Foreskin keratinocyte (primary cell): ENCODE measurements at places on chromosomes 3 and 15. TPM values are rescaled to one million over a fixed set of nuclear protein-coding genes. Genes with fewer than 3 reads are reported as not detected.
A peak's percentile ranks its signal among the peaks of the same experiment; 100 is the strongest.

DNA sequence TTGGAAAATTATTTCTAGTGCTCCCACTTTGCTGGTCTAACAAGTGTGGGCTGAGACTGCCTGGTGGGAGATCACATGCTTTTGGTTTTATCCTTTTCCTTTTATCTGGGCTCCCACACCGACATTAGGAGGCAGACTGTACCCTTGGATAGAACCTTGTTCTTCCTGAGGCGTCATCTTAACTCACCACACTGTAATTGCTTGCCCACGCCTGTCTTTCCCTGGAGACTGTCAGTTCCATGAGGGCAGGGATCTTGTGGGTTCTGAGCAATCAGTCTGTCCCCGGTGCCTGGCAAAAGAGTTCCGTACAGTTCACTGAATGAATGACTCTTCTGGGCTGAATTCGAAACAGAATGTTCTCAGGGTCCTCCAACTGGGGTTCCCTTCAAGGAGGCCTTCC lies 124.6 kb upstream of the ABHD17C start:
- peak; percentile 25 for DNase-seq

DNA sequence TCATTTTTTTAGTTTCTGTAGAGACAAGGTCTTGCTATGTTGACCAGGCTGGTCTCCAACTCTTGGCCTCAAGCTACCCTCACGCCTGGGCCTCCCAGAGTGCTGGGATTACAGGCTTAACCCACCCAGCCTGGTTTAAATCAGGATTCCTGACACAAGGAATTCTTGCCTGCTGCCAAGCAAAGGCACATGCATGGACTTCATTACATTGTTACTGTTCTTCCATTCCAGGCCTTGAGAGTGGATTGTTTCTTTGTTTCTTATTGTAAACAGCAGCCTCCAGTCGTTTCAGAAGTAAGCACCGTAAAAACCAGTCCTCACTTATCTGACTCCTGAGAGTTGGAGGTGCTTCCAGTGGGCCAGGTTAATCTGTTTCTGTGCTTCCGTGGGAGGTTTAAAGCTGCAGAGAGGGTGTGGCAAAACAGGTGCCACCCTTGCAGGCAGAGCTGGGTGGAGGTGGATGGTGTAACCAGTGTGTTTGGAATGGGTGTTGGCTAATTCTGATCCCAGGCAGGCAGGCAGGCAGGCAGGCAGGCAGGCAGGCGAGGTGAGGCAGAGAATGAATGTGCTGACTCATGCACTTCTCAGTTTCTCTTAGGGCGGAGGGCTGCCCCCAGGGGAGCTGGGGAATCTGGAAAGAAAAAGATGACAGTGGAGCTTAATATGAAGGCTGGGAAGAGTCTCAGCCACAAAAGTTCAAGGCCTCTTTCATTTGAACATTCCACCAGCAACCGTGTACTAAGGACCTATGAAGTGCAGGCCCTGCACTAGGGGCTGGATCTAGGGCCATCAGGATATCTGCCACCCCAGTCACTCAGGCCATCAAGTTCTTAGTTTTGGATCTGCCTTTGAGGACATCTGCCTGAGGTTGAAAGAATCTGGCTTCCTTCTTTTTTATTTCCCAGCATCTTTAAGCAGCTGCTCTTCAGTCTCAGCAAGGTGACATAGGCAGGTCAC lies 37.0 kb upstream of the CDCP1 start:
- peak; percentile 93 for DNase-seq

- DNase-seq = peak; percentile 14
Measured at GRCh38 chr3:144466114-144466513, 494.5 kb downstream of the DIPK2A start.

DNA sequence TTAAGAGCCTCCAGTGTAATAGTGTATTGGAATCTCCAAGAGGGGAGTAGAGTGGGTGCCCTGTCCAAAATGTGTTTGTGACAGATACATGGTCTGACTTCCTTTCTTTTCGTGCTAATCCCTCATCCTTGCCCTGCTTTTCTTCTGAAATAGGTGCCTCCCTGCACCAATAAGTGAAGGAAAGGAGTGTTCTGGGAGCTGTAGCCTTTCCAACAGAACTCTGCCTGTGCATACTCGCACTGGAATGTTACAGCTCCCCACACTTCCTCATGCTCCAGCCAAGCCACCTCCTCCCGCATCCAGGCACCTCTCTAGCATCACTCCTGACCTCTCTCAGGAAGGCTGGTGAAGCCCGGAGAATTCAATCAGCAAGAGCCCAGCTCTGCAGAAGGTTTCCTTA lies 478.0 kb downstream of the GABRG3 start:
- peak; percentile 74 for DNase-seq

DNA sequence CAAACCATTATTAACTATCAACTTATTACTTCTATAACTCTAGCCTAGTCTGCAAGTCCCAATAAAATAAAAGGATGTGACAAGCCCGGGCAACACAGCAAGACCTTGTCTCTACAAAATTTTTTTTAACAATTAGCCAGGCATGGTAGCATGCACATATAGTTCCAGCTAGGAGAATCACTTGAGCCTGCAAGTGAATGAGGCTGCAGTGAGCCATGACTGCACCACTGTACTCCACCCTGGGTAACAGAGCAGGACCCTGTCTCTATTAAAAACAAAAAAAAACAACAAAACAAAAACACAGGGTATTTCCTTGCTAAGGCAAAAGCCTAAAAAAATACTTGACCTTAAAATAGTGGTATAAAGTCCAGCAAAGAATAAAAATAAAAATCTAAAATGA lies 31.4 kb downstream of the ANKRD28 start:
- DNase-seq = no peak

- no peak for DNase-seq
Measured at GRCh38 chr3:6448011-6448410, 412.9 kb upstream of the GRM7 start.

DNA sequence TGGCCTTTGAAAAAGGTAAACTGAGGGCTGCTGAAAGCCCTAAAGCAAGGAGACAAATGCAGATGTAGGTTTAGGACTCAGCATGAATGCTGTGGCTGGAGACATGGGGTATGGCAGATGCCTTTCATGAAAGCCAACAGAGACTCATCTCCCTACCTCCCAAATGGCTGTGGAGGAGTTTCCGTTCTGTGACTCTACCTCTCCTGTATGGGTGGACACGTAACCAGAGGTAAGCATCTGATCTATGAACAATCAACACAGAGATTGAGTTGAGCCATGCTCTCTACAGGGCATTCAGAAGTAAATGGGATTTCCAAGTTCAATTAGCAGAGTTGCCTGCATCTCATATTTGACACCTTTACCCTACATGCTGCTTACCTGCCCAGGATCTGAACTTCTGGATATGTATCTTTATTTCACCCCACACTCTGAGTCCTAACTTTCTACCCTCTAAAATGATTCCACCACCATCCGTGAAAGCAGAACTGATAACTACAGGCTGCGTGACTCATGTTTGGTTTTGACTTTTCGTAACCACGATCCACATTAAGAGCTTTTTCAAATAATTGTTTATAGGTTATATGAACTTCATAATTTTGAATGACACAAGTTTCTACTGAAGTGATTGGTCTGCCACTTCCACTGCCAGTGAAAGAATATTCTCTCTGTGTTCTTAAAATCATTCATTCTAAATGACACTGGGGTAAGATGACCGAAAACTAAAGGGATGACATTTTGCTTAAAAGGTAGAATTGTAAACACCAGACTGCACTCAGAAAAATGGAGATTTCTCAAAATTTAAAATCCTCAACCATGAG lies 1058.7 kb downstream of the FHIT start:
- DNase-seq = no peak

DNA sequence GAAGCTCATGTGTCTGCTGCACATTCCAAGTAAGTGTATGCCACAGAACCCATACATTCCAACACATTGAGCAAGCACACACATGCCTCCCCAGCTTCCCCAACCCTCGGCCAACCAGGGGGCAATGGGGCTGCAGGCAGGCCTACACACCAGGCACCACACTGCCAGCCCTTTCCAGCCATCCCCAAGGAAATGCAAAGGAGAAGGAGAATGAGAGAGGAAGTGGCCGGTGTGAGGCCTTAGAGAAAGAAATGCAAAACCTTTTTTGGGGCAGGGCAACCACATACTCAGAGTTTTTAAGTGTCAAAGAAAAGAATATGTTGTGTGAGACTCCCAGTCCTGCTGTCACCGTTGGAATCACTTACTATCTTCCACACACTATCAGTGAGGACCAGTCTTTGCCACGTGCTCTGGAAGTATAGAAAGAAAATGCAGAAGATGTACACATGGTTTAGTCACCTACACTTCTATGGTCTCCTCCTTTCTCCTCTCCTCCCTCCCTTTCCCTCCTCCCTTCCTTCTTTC lies 11.1 kb downstream of the IGF2BP2 start:
- peak; percentile 81 for DNase-seq

DNA sequence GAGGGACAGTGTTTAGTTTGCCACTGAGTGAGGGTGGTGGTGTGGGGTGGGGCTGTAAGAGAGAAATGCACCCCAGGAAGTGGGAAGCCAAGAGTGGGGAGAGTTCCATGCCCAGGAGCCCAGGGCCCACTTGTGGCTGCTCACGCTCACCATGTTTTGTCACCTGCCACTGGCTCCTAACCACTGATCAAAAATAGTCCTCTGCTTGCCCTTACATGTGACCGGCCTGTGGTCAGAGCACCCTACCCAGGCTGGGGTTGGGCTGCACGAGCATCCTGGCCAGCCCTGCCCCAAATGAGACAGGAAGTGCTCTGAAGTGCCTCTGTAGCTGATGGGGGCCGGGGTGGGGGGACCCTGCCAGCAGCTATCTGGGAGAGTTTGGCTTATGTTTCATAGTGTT lies 216.3 kb downstream of the RPLP1 start:
- DNase-seq = no peak

DNA sequence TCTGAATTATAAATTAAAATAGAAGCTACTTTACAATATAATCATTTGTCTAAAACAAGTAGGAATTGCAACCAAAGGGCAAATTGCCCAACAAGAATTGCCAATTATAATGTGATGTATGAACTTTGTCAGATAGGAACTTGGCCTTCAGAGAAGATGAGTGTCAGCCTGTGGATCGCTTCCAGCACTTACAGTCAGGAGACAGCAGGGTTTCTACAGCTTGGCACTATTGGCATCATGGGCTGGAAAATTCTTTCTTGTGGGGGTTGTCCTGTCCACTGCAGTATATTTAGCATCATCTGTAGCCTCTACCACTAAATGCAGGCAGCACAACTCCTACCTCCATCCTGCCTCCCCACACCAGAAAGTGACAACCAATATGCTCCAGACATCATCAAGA lies 48.1 kb upstream of the CRBN start:
- DNase-seq = no peak

- peak; percentile 96 for DNase-seq
Measured at GRCh38 chr3:69540706-69541581, 155.1 kb upstream of the FRMD4B start.

DNA sequence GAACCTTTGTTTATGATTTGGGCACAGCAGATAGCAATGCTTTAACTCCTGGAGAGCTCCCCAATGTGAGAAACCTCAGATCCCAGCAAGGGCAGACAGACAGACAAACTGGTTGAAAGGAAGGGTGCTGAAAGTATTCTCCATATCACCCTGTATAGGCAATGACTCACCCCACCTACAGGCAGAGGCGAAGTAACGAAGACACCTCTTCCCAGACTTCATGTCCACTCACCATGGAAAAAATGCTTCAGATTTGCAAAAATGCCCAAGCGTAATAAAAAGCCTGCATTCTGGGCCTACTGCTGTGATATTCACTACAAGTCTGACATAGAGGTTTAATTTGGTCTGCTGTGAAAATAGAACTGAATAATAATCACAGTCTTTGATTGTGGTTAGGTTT lies 50.5 kb downstream of the THBS1 start:
- peak; percentile 87 for DNase-seq

DNA sequence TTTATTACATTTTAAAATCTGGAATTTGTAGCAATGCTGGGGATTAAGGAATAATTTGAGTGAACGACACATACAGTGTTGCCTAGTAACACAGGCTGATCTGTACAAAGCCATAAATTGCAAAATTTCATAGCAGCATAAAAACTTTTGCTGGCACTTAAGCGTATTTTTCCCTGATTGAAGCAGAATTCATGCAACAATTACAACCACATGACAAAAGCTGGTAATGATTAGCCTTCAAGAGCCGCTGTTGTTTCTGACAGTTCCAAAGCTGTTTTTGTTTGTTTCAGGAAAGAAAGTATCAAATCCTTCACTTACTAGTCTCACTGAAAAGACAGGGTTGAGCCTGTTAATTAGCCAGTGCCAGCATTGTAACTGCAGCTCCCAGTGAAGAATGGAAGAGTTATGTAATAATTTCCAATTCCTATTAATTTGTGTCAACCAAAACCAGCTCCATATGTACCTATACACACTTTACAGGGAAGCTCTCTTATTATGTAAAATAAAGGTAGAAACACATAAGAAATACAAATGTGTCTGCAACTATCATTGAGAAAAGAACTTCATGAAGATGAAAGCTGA lies 60.7 kb downstream of the AGTR1 start:
- no peak for DNase-seq

DNA sequence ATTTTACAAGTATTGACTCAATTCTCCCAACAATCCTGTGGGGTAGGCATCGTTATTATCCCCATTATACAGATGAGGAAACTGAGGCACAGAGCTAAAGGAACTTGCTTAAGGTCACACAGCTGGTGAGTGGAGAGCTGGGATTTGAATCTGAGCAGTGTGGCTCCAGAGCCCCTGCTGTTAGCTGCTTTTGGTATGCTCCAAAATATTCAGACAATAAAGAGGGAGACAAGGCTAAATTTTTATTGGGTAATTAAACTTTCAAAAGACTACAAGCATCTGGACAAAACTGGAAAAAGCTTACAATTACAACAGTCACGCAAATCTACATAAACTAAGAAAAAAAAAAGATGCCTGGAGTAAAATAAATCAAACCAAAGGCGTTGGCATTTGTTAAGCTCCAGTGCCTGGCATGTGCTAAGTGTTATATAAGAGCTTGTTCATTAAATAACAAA lies 27.7 kb downstream of the CCDC13 start:
- DNase-seq = no peak

GRCh38 chr3:15110206-15110605 lies 11.3 kb upstream of the RBSN start:
- DNase-seq = no peak

DNA sequence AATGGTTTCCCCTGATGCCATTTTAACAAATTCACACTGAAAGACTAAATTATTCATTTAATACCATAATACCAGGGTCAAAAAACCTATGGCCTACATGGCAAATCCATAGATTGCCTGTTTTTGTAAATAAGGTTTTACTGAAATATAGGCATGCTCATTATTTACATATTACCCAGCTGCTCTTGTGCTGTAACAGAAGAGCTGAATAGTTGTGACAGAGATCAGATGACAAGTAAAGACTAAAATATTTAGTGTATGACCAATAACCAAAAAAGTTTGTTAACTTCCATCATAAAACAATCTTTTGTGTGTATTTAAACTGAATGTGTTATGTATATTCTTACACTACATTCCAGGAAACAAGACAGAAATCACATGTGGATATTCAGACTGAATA lies 60.2 kb downstream of the DENND4A start:
- no peak for DNase-seq

The CPNE9 gene
- polyA plus RNA-seq = not detected in 2 replicates

The CATSPER2 gene
- polyA plus RNA-seq = 1.2 and 2.9 TPM in 2 replicates

The CELF6 gene
- 0.03 and 0.06 TPM in 2 replicates for polyA plus RNA-seq

The UNC13C gene
- polyA plus RNA-seq = not detected in 2 replicates

The ILDR1 gene
- polyA plus RNA-seq = 0.02 TPM in 1 of 2 replicates, not detected in the other

The EXD1 gene
- 0.02 TPM in 1 of 2 replicates, not detected in the other for polyA plus RNA-seq

The CPA3 gene
- not detected in 2 replicates for polyA plus RNA-seq

The ST8SIA2 gene
- 0.48 and 1.0 TPM in 2 replicates for polyA plus RNA-seq
